Stimulated activated CD4-positive, alpha-beta T cell treated with anti-CD3 and anti-CD28 coated beads, Interleukin-4, amount 100 ng/mL, for 48 hours (primary cell): ENCODE measurements at places on chromosomes 11 and 22.

DNA sequence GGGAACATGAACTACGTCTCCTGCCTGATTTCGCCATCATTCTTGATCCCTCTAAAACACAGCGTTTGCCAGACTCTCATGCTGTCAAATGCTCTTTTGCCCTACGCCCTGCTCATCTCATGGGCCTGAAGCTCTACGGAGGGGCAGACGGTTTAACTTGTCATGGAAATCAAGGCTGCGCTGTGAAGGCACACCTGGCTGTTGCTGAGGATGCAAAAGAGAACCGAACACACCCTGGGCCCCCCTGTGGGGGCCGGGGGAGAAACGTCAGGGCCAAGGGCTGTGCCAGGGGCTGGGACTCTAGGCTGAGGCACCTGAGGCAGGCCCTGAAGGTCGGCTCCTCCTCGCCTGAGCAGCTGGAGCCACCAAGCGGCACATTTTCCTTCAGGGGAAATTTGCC is 957.2 kb downstream of the BRD1 start:
- DNase-seq: no peak

DNA sequence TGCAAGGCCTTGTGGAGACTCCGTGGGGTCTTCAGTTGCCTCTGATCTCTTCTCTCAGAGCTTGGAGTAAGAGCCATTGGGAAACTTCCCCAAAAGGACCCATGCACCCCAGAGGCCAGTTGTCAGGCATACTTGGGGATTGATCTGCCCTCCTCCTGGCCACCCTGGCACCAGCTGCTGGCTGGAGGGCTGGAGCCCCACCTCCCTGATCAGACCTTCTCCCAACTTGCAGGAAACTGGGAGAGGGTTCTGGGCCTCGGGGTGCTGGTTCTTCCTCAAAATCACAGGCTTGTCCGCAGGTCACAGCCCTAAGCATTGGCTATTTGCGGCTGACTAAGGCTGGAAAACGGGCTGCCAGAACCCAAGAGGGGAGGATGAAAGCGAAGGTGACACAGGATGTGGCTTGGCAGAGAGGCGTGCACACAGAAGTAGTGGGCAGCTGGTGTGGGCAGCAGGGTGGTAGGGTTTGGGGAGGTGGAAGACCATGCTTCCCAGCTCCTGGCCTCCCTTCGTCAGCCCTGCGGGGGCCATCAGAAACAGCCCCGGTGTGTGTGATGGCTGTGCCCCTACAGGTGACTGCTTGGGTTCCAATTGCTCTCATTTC is 1.3 kb upstream of the DGKZ start:
- DNase-seq: no peak

- no peak for DNase-seq
These were observed 1.5 kb upstream of the SREBF2 start for GRCh38 chr22:41831383-41831782.

DNA sequence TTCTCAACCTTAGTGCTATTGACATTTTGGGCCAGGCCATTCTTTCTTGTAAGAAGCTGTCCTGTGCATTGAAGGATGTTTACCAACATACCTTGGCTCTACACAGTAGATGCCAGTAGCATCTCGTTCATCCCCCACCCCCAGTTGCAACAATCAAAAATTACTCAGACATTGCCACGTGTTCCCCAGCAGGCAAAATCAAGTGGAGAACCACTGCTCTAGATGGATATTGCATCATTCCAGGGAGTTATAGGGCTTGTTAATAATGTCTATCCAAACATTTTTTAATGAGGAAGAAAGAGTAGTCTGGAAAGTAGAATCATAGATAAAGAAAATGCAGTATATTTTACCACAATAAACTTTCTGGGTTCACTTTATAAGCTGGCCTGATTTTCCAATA is 64.1 kb downstream of the PRMT3 start:
- no peak for DNase-seq

DNA sequence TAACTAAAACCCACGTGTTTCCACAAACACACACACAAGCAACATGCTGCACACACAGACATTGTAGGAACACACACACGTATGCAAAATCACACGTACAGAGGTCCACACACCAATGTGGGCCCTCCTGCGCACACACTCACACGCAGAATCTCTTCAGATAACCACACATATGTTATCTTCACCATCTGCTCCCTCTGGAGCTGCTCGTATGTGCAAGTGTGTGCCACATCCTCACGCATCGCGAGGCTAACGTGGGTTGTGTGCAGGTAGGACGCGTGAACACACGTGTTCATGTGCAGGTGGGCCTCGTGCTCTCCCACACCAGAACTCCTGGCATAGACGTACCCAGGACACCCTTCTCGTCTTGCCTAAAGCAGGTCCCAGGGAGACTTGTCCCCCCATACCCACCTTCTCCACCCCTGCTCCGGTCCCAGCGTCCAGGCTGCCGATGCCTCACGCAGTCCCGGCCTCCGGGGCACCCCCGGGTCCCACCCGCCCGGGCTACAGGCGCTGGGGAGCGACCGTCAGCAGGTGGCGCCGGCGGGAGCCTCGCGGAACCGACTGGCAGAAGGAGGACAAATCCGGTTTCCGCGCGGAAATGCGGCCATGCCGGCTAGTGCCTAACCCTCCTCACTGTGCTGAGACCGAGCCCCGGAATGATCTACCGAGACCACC is 10.3 kb upstream of the IGSF9B start:
- DNase-seq: peak; percentile 65

DNA sequence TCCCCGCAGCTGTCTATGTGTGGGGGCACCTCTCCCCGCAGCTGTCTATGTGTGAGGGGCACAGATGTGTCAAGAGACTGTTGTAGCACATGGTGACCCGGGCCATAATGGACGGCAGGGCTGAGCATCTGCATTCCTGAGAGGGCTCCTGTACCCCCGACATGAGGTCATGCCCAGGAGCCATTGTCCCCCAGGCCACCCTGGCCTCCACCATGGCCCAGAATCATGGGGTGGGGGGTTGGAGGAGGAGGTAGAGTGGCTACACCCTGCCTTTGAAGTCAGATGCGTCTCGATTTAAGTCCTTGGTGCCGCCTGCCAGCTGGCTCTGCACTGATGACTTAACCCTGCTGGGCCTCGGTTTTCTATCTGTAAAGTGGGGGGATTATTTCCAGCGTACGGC is 49.1 kb downstream of the ARHGAP8 start:
- DNase-seq: no peak

DNA sequence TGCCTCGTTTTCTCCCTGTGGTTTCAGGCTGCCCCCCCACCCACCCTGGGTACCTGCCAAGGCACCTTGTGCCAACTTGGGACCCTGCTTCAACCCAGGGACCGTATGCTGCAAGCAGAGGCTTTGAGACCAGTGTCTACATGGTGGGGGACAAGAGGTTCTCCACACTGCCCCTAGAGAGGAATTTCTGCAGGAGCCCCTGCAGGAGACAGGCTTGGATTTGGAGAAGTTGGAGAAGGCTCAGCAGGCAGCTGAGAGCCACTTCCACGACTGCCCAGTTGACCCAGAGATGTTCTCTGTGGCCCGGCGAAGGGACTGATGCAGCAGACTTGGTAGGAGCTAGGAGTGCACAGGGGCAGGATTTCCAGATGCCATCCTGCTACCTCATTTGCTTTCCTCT is 20.1 kb upstream of the NNMT start:
- no peak for DNase-seq

- DNase-seq: no peak
These were observed 53.3 kb upstream of the ADA2 start for GRCh38 chr22:17272511-17272991.

DNA sequence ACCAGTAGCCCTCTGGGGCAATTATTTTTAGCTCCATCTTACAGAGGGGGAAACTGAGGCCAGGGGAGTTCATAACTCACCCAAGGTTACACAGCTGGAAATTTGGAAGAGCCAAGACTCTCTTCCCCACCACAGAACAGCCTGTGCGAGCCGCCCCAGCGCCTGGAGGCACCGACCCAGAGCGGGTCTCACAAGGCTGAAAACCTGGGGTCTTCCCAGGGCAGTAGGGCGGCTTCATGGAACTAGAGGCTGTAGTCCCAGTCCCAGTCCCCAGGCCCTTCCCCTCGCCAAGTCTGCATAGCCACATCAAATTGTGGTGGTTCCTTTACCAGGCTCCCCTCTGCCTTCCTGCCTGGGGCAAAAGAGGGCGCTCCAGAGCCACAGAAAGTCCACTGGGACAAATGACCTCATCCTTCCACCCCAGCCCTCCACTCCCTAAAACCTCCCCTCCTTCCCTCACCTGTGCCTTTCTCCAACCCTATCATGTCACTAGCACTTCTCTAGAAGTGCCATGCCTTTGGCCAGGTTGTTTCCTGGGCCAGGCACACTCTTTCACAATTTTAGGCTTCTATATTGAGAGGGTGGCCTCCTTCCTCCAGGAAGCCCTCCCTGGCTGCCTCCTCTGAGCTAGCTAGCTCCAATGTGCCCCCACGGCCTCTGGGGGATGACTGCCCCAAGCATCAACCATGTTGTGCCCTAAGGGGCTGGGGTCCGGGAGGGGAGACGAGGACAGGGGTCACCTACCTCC is 15.2 kb upstream of the CDC42EP1 start:
- DNase-seq: peak; percentile 55

DNA sequence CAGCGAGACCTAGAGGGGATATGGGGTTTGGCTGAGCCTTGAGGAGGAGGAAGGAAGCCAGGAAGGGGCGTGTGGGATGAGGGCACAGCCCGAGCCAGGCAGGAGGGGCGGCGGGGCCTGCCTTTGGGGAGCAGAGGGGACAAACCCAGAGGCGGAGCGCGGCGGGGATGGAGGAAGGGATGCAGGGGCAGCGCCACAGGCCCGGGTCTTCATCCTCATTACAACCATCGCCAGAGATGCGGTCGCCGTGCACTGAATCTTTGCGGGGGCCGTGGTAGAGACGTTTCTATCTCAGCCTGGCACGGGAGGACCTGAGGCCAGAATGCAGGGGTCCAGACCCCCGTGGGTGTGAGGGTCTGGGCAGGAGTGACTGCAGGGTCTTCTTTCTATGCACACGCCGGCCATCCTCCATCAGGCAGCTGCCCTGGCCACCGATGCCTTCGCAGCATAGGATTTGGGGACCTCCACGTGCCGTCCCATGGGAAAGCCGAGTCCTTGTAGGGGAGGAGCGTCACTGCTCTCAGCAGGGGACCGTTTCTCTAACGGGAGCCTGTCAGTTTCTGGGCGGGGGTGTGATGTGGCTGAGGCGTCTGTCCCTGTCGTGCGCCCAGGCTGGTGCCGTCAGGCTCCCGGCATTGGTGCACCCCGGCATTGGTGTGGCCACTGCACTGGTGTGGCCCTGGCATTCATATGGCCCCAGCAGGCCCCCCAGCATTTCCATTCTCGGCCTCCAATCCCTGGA is 1267.9 kb downstream of the BRD1 start:
- no peak for DNase-seq

DNA sequence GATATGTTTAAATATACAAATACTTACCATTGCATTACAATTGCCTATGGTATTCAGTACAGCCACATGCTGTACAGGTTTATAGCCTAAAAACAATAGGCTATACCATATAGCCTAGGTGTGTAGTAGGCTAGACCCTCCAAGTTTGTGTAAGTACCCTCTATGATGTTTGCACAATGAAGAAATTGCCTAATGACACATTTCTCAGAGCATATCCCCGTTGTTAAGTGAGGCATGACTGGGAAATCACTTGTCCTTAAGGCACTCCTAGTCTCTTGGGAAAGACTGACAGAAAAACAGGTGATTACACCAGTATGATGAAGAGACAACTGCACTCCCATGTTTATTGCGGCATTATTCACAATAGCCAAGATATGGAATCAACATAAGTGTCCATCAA is 187.2 kb downstream of the SPON1 start:
- no peak for DNase-seq

DNA sequence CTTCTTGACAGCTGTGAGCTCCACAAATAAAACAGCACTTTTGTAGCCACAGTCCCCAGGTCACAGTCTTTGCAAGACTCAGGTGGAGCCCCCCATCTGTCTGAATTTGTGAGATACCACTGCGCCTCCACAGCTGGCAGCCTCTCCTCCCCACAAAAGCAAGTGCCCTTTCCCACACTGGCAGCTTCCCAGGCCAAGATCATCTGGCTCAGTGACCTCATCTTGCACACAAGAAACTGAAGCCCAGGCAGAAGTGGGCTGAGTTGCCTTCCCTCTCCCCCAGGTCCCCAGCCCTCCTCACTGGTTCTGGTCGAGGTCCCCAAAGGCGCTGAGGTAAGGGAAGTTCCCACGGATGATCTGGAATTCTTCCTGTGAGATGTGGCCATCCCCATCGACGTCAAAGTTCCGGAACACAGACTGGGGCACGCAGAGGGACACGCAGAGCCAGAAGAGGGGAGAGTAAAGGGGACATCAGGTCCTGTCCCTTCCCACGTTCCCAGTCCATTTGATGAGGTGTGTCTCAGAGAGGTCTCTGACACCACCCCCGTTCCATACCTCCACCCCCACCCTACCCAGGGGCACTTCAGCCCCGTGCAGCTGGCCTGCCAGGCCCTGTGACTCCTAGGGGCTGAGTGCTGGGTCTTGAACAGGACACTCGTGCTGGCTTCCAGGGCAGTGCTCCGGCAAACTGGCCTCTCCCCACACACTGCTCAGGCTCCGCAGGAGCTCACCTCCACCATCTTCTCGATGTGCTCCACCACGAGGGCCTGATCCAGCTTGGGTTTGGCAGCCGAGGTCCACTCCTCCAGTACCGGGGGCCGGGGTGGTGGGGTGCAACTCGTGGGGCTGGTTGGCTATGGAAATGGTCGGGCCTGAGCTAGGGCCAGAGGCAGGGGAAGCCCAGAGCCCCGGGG is 8.9 kb downstream of the RASGRP2 start:
- no peak for DNase-seq

DNA sequence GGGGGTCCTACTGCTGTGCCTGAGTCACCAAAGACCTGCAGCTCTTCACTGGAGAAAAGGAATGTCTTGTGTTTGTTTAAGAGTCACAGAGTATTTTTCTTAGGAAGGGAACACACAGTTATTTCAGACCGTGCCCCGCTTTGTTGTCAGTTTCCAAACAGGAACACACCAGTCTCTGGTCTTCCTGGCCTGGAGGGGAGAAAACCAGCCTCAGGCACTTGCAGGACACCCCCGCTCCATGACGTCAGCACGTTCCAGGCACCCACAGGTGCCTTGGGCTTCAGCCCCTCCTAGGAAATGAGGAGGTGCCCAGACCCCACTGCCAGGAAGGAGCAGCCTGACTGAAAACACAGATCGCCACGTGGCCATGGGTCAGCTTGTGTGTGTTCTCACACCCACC is 5.4 kb downstream of the DEAF1 start:
- no peak for DNase-seq

GRCh38 chr11:93652161-93652597 is 9.3 kb upstream of the CEP295 start:
- no peak for DNase-seq
